ENCODE measurements at places on chromosomes 1 and 21.

DNA sequence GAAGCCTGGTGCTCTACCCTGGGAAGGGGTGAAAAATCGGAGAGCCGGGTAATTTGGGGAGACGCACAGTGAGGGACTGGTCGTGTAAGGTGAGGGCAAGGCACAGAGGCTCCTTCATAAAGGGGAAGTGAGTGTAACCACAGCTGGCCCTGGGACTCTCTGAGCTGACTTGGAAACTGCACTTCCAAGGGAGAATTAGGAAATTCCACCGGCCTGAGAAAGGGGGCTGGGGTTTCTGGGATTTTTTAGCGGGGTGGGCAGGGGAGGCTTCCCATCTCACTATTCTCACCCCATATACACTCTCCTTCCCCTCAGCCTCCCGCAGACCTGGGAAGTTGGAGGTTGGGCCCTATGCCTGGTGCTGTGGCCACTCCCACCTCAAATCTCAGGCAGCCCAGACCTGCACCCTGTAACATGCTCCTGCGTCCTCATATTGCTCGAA is 88.3 kb upstream of the IPO9 start:
- DNase-seq, result no peak

GRCh38 chr1:77824694-77825093 is 45.2 kb downstream of the MIGA1 start:
- no peak for DNase-seq

DNA sequence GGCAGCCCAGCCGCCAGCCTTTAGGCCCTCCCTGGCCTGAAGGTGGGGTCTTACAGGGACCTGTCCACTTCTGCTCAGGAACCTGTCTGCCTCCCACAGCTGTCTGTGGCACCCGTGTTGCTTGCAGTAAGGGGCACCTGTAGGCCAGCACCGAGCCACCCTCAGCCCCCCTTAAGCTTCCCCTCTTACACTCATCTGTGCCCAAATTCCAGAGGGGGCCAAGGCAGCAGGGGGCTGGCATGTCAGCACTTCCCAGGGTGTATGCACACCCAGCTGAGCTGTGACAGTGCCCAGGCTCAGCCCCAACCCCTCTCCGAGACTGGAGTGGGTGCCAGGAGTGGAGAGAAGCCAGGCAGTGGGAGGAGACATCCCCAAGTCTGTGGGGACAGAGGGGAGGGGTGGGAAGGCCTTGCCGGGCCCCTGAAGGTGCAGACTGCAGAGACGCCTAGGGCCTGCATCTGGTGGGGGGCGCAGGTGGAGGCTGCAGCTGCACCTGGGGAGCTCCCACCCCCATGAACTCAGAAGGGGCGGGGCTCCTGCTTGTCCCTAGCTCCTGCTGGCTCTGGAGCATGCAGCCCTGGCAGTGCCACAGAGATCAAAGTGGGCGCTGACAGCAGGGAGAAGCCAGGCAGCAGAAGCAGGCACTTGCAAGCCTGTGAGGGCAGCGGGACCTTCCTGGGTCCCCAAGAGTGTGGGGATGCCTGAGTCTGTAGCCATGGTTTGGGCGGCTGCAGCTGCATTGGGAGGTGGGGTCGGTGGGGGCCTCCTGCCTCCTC is 5.4 kb upstream of the SLC2A7 start:
- DNase-seq, result no peak

- no peak for DNase-seq
Observed at GRCh38 chr1:150020711-150021110, 10.2 kb upstream of the OTUD7B start.

DNA sequence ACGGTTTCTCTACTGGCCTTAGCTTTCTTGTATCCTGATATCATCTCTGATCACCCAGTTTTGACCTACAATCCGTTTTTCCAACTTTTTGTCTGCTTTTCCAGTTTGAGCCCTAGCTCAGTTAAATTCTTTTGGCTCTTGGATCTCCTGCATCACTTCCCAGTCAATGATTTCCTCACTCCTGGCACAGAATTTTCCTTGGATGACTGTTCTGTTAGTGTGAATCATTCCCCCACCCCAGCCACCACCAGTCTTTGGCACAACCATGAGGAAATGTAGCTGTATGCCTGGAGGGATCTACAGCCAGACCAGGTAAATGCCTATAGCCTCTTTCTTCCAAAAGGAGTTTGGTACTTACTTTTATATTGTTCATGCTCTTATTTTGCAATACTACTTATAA is 187.2 kb upstream of the PTGFR start:
- DNase-seq, result no peak

GRCh38 chr1:183548116-183548515 is 42.1 kb downstream of the NCF2 start:
- DNase-seq, result no peak

GRCh38 chr1:167486090-167486824 is 32.1 kb downstream of the CD247 start:
- no peak for DNase-seq

DNA sequence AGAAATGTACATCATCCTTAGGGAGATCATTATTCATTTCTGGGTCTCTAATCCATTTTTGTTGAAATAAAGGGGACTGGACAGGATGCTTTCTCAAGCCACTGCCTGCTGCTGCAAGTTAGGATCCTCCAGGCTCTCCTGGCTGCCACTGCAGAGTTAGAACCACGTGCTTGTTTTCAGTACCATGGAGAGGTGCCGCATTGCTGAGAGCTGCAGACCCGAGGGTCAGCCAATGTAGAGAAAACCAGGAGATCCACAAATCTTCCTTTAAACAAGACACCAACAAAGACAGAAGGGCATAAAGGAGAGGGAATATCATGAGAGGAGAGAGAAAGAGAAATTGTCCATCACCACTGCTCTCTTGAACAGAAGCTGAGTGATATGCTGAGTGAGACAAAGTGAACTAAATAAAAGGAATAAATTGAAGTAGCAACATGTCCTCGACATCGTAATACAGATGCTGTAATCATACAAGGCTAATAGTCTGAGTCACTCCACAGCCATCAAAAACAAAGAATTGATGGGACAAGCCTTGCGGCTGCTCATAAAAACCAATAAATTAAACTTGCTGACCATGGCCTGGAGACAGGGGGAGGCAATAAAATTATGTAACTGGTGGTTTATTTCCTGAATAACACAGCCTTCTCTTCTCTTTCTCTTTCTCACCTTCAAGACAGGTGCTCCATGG is 255.7 kb downstream of the OMA1 start:
- no peak for DNase-seq

DNA sequence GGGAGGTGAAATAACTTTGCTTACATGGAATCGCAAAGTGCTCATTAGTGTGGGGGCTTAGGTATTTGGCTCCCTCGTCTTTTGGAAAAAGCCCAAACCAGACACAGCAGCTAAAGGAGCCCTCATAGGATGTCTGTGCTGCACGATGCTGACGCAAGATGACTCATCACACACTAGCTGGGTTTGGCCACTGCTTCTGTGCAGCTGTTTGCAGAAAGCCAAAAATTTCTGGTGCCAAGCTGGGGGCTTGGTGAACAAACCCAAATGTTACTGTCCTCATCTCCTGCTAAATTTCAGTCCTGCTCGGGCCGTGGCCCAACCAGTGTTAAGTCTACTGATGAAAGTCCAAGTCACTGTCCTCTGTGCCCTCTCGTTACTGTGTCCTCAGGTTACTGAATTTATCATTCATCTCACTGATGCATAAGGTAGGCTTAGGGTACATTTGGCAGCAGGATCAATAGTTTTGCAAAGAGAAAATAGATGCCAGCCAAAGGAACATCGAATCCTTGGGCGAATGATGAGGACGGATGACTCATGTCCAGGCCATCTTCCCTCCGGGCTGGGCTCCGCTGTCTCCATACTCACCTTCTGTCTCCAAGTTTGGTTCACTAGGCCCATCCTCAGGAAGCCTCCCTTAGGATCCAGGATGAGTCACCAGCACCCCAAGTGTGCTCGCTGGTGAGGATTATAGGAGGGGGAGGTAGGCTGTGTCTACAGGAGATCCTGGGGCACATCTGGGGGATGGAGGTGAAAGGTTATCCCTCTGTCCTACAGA is 177.7 kb downstream of the ADSS2 start:
- no peak for DNase-seq

GRCh38 chr1:48062353-48062752 is 65.2 kb upstream of the TRABD2B start:
- DNase-seq, result no peak

DNA sequence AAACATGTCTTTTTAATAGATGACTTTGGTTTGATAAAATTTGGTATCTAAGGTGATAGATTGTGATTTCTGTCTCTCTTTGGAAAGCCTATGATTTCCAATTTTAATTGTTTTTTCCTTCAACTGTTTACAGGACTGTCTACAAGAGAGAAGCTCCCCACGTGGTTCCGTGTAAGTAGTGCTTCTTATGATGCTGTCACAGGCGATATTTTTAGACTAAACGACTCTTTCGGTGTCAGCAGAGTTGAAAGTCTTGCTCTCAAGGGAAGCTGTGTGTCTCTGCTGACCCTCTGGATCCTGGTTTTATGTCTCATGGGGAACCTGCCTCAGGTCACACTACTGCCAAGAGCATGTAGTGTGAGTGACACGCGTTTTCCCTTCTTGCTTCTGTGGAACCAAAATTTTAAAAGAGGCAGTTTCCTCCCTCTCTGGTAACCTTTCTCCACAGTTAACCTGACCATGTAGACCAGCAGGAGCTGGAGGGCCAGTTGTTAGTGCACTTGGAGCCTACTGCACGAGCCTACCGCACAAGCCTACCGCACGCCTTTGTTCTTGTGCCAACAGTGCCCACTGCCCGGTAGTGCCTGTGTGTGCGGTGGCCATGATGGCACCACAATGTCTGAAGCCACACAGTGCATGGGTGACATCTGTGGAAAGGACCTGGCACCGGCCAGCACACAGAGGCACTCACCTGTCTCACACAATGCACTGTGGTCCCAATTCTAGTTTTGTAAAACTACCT is 91.9 kb downstream of the PCBP3 start:
- DNase-seq, result no peak

DNA sequence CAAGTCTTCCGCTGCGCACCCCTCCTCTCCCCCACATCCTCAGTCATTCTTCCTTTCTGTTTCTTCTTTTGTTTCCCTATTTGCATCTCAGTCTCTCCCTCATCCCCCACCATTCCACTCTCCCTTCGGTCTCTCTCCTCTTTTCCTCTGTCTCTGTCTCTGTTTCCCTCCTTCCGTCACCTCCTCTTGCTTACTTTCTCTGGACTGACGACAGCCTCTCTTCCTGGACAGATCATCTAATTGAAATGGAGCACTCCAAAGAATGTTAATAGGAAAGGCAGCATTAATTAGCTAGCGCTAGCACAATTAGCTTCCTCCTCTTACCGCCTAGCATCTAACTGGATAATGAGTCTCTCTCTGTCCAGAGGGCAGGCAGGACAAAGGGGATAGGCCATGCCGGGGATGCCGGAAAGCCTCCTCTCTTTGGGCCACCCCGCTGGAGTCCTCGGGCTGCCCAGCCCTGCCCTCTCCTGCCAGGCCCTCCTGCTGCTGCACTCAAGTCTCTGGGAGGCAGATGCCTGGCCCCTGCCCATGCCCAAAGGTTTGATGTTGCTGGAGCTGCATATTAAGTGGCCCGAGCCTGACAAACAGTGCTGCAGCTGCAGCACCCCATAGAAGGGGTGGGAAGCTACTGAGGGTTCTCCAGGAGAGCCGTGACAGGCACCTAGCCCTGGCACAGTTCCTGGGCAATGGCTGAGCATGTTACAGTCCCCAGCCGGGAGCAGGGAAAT is 20.8 kb downstream of the DISP3 start:
- DNase-seq, result no peak

DNA sequence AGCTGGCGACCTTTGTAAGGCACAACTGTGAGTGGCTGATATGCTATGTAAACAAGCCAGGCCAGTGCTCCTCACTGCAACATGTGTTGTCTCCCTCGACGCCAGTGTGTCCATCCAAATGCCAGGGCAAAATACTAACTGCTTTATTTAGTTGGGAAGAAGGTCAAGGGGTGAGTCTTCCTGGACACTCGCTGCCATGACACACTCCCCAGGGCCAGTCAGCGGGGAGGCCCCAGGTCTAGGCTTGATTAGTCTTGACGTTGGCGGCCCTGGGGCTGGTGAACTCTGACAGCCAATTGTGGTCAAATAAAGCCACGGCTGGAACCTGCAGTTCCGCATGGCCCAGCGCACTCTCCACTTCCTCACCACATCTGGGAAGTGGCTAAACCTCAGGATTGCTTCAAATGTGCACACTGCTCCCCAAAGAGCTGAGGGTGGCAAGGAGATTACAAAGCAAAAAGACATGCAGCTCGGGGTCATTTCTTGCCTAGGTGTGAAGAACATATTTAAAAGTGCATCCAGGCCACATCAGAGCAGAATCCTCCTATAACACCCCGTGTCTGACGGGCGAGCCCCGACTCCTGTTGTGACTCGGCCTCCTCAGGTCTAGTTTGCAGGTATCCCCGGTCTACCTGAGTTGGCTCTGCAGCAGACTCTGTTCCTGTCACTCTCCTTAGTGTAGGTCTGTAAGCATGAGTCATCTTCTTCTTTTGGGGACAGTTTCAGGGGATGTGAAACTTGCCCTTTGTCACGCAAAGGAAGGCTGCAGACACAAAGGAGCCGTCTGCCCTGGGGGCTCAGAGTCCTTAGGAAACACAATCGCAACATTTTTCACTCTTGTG is 183.5 kb downstream of the RUNX1 start:
- DNase-seq, result peak; percentile 46

GRCh38 chr1:6052543-6053205 is 7.0 kb downstream of the KCNAB2 start:
- DNase-seq, result peak; percentile 27

GRCh38 chr1:232834066-232834465 is 28.9 kb downstream of the MAP10 start:
- no peak for DNase-seq

DNA sequence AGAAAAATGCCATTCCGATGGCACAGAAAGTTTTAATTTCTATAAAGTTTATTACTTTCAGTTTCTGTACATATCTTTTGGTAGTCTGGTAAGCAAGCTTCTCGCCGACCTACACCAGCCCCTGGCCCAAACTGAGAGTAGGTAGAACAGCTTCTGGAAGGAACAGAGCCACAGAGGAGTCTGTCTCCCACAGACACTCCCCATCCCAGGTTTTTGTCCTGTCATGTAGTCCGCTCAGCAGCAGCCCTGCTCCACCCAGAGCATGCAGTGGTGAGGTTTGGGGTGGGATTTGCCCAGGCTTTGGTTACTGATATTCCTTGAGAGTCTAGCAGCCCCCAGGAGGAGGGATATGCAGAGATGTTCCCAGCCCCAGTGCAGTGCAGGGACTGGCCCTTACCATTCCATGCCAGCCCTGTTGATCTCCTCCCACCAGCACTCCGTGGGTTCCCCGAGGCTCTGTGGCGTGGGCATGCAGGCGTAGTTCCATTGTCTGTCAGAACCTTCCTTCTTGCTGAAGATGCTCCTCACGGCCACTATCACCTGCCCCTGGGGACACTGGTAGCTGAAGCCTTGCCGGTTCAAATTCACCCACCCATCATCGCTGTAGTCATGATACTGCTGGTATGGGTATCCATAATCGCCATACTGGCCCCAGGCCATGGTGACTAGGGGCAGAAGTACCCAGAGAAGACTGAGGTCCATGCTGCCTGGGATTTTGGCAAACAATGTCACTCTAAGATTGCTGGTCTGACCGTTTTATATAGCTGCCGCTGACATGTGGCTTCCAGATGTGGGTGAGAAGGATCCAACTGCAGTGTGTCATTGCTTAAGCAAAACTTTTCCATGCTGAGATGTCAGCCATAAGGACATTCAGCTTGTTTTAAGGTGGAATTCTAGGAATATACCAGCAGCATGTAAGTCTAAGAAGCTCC is at the start of gene DPT:
Gene DPT, minus strand, starts transcription at position 734 of the 932 bp plus-strand sequence. Its CDS starts 32 bp downstream, at position 702.
- no peak for DNase-seq
